ENCODE measurements at places on chromosomes 3 and 15.

GRCh38 chr3:191074511-191074910, 124.5 kb upstream of the OSTN start:
- DNase-seq, result no peak

GRCh38 chr15:92020207-92020606, 166.7 kb downstream of the SLCO3A1 start:
- no peak for DNase-seq

- no peak for DNase-seq
Measured at GRCh38 chr15:82999426-82999825, 12.0 kb downstream of the C15orf40 start.

GRCh38 chr15:67300266-67301025, 45.9 kb downstream of the IQCH start:
- no peak for DNase-seq

- no peak for DNase-seq
Measured at GRCh38 chr15:84840255-84840654, 23.1 kb downstream of the ALPK3 start.

GRCh38 chr3:38331257-38332022, 15.1 kb upstream of the XYLB start:
- no peak for DNase-seq

- DNase-seq, result no peak
Measured at GRCh38 chr15:68478853-68479252, 46.9 kb upstream of the ITGA11 start.

DNA sequence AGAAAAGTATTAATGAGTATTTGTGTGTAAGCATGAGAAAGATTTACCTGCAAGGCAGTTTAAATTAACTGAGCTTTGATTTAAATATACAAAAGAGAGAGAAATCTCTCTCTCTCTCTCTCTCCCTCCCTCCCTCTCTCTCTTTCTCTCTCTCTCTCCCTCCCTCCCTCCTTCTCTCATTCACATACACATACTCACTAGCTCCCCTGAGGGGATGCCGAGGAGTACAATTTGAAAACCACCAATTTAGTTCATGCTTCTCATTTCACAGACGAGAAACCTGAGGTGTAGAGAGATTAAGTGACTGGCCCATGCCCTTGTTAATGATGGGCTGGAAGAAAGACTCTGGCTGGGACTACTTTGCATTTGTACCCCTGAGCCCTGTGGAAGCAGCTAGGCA, 59.4 kb downstream of the MECOM start:
- no peak for DNase-seq

GRCh38 chr3:11386465-11387113, 114.4 kb downstream of the ATG7 start:
- DNase-seq, result no peak

DNA sequence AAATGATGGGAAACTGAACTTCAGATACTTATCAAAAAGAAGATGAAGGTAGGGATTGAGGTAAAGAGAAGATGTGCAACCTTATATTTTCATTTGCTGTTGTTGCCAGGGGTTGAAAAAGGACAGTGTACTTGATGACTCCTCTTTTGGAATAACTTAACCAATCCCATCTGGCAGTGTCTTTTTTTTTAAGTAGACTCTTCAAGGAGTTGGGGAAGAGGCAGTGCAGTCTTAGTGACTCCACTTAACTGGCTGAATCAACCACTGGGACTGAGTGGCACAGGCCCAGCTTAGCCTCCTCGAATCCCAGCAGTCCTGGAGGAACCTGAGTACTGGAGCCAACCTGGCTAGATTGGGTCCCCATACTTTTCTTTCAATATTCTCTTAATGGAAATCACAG, 27.3 kb upstream of the FILIP1L start:
- DNase-seq, result no peak

GRCh38 chr15:20353966-20354883, 187.4 kb downstream of the GOLGA6L6 start:
- DNase-seq, result no peak

GRCh38 chr3:124557433-124558232, 172.6 kb upstream of the UMPS start:
- DNase-seq, result no peak

DNA sequence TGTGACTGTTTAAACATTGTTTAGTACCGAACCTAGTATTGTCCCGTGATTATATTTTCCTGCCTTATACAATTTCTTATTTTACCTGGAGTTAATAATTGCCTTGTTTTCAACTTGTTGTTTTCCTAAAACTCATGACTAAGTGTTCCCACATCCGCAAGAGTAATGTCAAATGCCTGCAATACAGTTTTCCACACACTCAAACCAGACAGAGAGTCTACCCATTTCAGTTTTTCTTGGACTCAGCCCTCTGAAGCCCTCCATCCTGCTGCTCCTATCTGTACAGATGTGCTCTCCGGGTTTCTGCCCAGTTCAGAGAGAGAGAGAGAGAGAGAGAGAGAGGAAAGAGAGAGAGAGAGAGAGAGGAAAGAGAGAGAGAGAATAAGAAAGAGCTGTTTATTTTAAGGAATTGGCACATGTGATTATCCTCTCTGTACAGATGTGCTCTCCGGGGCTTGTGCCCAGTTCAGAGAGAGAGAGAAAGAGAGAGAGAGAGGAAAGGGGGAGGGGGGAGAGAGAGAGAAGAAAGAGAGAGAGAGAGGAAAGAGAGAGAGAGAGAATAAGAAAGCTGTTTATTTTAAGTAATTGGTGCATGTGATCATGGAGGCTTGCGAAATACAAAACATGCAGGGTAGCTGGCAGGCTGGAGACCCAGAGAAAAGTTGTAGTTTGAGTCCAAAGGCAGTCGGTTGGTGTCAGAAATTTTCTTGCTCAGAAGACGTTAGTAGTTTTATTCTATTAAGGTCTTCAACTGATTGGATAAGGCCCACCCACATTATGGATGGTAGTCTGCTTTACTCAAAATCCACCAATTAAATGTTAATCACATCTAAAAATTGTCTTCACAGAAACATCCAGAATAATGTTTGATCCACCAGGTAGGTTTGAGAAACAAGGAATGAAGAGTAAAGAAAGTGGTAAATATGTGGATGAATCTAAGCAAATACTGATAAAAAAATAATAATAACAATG, 104.1 kb upstream of the GOLGA8J start:
- no peak for DNase-seq

DNA sequence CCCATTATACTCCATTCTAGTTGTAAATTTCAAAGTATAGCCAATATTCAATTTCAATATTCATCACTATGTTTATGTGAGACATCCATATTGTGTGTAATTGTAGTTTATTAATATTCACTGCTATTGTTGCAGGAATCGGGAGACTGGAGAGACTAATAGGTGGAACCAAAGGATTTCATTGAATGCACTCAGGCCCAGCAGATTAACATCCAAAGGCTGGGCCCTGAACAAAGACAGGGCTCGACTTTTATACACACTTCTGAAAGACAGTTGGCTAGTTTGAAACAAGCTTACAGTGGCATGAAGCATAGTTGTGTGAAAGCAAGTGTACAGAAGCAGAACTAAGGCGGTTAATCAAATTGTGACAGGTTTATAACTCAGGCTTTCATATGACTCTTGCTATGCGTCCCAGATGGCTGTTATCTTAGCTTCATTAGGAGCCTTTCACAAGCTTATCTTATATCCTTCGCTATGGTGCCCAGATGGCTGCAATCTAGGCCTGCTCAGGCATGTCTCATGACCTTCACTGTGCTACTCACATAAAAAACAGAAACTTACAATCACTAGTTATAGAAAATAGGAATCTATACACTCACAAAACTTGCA, 1038.8 kb upstream of the EPHA6 start:
- no peak for DNase-seq

- no peak for DNase-seq
Measured at GRCh38 chr3:174102866-174103265, 705.3 kb downstream of the NLGN1 start.

DNA sequence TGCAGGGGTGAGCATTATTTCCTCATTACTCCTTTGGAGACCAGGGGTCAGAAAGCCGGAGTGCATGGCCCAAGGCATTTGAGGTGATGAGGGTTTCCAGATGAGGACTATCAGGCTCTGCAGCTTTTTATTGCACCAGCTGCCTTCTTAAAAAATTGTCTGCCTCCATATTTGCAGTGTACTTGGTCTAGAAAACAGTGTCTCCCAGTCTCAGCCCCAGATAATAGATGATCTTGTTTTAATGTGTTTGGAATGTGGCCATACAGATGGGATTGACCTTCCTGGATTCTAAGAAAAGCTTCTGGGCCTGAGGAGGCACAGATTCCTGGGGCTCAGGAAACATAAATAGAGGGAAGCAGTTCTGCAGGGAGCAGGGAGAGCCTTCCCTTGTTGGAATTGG, 123.3 kb downstream of the GABRG3 start:
- no peak for DNase-seq

DNA sequence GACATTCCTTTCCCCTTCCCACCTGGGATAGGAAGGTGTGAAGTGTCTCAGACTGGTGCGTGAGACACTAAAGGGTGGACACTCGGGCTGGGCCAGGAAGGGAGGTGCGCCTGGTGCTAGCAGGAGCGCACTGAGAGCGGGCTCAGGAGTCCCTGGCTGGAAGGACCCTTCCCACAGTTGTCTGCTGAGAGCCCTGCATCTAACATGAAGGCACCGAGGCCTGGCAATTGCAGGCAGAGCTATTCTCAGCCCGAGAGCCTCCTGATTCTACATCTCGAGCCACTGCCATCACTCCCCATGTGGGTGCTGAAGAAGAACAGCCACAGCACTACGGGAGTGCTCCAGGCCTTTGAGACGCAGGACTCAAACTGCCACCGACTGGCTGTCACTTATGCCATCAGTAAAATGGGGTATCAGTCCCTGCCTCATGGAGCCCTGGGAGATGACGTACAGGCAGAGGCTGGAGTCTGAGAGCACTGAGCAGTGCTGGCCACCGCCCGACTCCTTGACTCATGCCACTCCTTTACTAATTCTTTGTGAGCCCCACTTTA, 159.4 kb downstream of the KLF13 start:
- no peak for DNase-seq

- DNase-seq, result no peak
Measured at GRCh38 chr15:56980473-56980872, 62.0 kb downstream of the TCF12 start.

GRCh38 chr15:66778716-66779115, 76.7 kb downstream of the SMAD6 start:
- no peak for DNase-seq

DNA sequence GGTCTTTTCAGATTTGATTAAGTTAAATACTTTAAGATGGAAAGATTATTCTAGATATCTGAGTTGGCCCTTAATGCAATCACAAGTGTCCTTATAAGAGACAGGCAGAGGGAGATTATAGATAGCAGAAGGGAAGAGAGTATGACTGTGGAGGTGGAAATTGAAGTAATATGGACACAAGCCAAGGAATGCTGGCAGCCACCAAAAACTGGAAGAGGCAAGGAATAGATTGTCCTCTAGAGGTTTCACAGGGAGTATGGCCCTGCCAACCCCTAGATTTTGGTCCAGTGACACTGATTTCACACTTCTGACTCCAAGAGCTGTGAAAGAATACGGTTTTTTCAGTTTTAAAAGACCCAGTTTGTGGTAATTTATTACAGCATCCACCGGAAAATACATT, 1498.7 kb upstream of the CADM2 start:
- no peak for DNase-seq

GRCh38 chr3:11080492-11080891, 73.8 kb upstream of the HRH1 start:
- DNase-seq, result no peak

DNA sequence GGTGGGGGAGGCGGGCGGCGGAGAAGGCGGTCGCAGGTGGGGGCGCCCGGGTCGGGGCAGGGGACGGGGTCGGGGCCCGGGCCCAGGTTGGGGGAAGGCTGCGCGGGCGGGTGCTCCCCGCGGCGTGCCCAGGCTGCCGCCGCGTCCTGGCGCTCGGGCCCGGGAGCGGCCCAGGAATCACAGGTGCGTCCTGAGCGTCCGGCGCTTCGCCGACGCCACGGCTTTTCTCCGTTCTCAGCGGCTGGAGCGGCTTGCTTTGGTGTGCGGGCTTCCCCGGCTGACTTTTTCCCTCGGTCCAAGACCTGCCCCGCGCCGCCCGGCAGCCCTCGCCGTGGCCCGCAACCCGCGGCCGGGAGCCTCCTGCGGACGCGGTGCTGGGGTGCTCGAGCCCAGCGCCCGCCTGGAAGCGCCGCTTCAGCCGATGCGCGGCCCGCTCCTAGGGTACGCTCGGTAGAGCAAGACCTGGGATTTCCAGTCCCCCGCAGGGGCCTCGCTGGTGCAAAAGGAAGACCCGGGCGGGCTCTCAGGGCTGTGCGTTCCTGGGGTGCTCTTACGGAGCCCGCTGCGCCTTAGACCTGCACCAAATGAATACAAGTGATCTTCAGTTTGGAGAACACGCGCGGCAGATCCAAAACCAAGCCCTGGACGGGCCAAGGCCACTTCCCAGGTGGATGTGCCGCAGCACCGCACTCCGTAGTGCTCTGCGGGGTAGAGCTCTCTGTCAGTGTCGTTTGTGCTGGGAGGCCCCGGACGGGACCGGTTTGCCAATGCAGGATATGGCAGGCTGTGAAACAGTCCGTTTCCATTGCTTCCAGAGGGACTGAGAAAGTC, 639 bp downstream of the NIPA1 start:
- DNase-seq, result peak; percentile 2

DNA sequence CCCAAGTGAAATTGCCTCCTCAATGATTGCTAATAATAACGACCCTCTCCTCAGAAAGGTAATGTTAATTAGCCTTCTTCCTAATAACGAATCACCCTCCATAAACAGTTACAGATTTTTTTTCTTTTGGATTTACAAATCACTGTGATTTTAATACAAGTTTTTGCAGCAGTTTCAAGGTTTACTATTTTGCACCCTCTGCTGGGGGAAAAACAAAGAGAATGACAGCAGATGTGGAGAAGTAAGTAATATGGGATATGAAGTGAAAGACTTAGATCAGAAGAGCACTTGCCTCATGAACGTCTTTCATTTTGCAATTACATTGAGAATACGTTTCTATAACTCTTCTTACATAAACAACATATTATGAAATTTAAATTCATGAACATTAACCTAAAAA, 16.1 kb upstream of the CNTN3 start:
- no peak for DNase-seq

DNA sequence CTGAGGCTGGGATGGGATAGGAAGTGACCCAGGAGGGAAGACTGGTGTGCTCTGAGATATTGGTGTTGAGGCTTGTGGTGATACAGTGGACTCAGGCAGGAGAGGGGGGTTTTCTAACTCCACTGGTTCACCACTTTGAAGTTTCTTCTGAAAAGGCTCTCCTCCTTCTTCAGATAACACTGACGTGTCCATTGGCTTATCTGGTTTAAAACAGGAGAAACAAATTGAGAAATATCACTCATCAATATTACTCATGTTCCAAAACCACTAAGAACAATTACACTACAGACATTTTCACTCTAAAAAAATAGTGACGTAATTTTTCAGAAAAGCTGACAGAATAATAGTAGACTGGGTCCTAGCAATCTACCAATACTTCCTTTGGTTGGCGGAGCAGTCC, 23.1 kb downstream of the TP53BP1 start:
- no peak for DNase-seq

- DNase-seq, result no peak
Measured at GRCh38 chr3:140904521-140904920, 37.1 kb upstream of the SLC25A36 start.

- no peak for DNase-seq
Measured at GRCh38 chr3:9762871-9763270, 6.9 kb downstream of the CAMK1 start.
